ENCODE measurements at places on chromosomes 1 and 21. TPM values are rescaled to one million over a fixed set of nuclear protein-coding genes. Genes with fewer than 3 reads are reported as not detected.

The PLA2G2F gene
- total RNA-seq, result not detected

The SLC30A2 gene
- not detected for total RNA-seq

The KLHDC9 gene
- total RNA-seq, result 2.2 TPM

The CLCNKB gene
- total RNA-seq, result not detected

The MX2 gene
- total RNA-seq, result 79.4 TPM

The AADACL4 gene
- not detected for total RNA-seq

The KCNJ10 gene
- not detected for total RNA-seq

The CHI3L2 gene
- 13.8 TPM for total RNA-seq

The CLDN17 gene
- not detected for total RNA-seq

The DLGAP3 gene
- 0.84 TPM for total RNA-seq

The PTCH2 gene
- total RNA-seq, result 0.99 TPM

The SPRR3 gene
- not detected for total RNA-seq

The CFHR1 gene
- total RNA-seq, result not detected

The ANKRD35 gene
- total RNA-seq, result 0.50 TPM

The RGS13 gene
- not detected for total RNA-seq

The SYTL1 gene
- 15.6 TPM for total RNA-seq

The CBR1 gene
- 55.6 TPM for total RNA-seq

The CFHR3 gene
- total RNA-seq, result not detected

The ACTA1 gene
- not detected for total RNA-seq

The CLIC6 gene
- 0.31 TPM for total RNA-seq

The CA14 gene
- not detected for total RNA-seq

The DPT gene
- not detected for total RNA-seq

The RASSF5 gene
- total RNA-seq, result 239 TPM

The TMEM54 gene
- not detected for total RNA-seq

The KCNK1 gene
- 0.78 TPM for total RNA-seq

The TAS1R2 gene
- total RNA-seq, result not detected

The ADAMTS5 gene
- total RNA-seq, result not detected

The C1orf167 gene
- total RNA-seq, result not detected

The SRSF10 gene
- total RNA-seq, result 226 TPM

The TARBP1 gene
- 32.1 TPM for total RNA-seq

The TINAGL1 gene
- not detected for total RNA-seq

The B3GALT2 gene
- total RNA-seq, result not detected

The GCSAML gene
- total RNA-seq, result 0.14 TPM

The DMRTA2 gene
- total RNA-seq, result not detected

The EFNA3 gene
- 1.7 TPM for total RNA-seq

The DDAH1 gene
- total RNA-seq, result not detected

The AMIGO1 gene
- total RNA-seq, result 0.97 TPM

The RIMS3 gene
- total RNA-seq, result 6.9 TPM

The OVAAL gene
- total RNA-seq, result not detected

The CYYR1 gene
- not detected for total RNA-seq

The HAX1 gene
- 198 TPM for total RNA-seq

The FLG2 gene
- not detected for total RNA-seq

The GJA8 gene
- total RNA-seq, result not detected
